ENCODE measurements at places on chromosomes 2 and 18.

GRCh38 chr2:233380132-233380895 lies 26.0 kb downstream of the DGKD start:
- DNase-seq, result no peak

GRCh38 chr2:176324862-176325261 lies 55.6 kb downstream of the MTX2 start:
- no peak for DNase-seq

- no peak for DNase-seq
Measured at GRCh38 chr2:128095201-128095600, 4.2 kb downstream of the UGGT1 start.

GRCh38 chr2:241620419-241620769 lies 16.6 kb downstream of the THAP4 start:
- no peak for DNase-seq

DNA sequence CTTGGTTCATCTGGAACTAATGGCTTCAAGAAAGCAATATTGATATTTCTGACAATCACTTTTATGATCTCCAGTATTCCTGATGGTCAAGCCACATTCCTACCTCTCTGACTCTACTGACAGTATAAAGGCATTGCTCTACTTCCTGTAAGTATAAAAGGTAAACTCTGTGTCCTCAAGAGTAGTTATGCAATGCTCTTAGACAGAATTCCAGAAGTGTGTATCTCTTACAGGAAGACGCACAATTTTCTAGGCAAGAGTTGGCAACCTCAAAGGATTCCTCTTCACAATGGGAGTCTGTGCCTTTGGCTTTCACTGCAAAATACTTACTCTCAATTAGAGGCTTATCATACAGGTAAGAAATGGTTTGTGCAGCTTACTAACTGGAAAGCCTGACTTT lies 100.1 kb downstream of the THADA start:
- DNase-seq, result no peak

DNA sequence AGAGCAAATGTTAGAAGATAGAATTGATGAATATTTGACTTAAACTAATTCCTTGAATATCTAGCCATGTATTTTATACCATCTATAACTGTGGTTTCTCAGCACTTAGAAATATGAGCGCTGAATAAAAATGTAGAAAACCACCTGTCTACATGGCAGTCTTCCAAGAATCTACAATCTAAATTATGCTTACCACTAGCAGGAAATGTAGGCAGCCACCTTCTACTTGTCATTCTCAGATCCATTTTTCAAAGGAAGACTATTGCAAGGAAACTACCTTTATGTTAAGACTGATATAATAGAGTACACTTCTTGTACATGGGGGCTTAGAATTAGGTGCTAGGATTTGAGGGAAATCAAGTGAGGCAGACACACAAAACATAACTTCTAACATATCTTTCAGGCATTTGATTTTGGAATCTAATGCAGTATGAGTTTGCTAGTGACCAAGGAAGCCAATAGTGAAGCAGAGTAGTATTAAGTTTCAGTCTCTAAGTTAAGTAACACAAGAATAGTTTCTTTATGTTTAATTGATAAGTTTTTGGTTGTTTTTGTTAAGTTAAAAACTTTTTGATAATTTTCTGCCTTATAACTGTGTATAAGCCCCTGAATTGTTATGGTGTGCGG lies 175.9 kb upstream of the ITGA4 start:
- DNase-seq, result no peak

DNA sequence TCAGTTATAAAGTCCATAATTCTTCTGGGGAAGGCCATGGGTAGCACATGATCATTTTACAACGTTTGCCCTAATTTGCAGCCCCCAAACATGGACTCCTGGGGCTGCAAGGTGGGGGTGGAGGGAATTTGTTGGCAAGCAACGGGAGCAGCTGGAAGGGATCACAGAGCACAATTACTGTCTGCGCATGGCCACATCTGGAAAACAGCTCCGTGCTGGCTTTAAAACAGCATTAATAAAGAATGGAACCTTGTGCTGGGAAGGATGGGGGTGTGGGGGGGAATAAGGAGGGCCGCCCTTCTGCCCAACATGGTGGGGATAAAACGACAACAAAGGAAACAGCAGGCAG lies 60.9 kb upstream of the SLC14A2 start:
- no peak for DNase-seq

DNA sequence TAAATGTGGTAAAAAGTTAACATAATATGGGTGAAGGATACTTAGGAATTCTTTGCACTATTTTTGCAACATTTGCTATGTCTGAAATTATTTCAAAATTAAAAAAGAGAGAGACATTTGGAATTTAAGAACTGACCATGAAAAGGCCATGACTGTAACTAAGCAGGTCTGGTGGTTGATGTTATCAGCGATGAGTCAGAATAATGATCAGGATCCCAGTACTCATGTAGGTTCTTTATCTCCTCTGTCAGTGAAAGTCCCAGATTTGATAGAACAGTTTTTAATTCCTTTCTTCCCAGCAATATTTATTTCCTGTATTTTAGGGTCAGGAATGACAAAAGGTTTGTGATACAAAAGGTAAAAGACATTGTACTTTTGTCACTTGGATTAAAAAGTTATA lies 242.4 kb upstream of the ZNF521 start:
- no peak for DNase-seq

DNA sequence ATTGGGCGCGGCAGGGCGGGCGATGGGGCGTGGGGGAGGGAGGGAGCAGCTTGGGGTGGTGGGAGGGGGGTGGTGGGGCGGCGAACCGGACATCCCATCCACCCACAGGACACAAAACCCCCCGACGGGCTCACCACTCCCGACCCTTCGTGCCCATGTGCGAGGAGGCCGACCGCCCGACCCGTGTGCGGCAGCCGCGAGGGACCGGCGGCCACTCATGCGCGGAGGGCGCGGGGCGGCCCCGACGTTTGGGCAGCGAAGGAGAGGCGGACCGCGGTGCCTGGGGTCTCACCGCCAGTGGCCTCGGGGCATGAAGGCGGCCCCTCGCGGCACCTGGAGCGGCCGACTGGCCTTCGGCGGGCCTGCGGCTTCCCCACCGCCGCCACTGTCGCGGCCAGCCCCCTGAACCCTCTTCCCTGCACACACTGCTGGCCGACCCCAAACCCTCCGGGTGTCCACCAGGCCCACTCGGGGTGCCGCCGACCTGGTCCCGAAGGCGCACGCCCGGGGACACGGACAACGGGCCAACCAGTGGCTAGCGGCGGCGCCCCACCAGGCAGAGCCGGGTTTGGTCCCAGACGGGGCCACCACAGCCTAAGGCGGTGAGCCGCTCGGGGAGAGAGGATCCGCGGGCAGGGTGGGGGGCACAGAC lies 94.6 kb upstream of the ANKRD30BL start:
- DNase-seq, result no peak

DNA sequence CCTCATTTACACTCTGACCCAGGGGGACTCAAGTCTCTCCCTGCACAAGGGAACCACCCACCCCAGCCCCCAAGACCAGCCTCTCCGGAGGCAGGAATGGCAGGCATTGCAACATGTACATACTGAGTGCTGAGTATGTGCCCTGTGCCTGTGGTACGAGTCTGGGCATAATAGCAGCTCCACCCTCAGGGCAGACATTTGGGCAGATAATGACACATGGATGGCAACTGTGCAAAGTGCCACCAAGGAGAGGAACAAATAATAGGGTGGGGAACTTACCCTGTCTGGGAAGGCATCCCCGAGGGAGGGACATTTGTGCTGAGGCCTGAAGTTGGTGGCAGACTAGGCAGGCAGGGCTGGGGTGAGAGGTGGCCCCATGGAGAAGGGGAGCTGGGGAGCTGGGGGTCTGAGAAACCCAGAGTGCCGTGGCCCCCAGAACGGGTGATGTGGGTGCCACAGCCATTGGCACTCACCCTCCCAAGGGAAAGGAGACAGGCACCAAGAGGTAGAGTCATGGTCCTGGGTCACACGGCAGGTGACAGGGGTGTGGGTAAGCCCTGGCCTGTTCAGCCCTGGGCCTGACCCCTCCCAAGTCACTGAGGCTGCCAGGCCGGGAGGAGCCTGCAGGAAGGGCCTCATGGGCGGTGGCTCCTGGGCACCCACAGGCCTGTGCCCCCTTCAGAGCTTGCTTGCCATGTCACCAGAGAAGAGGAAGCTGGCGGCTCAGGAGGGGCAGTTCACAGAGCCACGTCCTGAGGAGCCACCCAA lies 15.7 kb upstream of the GPR17 start:
- no peak for DNase-seq

- DNase-seq, result no peak
Measured at GRCh38 chr18:79818036-79818435, 20.3 kb downstream of the KCNG2 start.

GRCh38 chr18:34506198-34506597 lies 203.9 kb upstream of the DTNA start:
- DNase-seq, result no peak
